HepG2 (cell line): ENCODE measurements at places on chromosomes 12 and 14.

DNA sequence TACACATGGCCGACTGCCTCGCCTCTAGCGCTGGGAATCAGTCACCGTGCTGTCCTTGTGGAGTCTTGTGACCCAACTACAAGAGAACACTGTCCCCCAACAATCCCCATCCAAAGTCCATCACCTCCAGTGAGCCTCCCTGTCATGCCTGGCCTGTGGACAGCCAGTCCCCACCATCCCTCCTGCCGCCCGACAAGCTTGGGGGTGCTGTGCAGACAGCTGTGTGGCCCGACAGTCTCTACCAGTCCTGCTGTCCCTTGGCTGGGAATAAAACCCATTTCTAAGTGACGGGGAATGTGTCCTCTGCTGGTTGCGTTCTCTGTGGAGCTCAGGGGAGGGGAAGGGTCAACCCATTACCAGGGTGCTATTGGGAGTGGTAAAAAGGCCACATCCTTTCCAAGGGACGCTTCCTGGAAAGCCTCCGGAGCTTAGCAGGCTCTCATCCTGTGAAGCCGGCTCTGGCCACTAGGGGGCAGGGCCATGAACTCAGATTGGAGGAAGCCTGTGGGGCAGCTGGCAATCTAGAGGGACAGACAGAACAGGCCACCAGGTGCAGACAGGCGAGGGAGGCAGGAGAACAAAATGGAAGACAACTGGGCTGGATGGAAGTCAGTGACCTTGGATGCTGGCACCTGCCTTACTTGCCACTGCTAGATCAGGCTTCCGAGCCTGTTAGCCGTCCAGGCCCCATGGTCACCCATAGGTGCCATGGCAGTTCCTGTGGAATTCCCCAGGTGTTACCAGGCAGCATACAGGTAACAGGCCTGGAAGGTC, 12.0 kb upstream of the BLTP3B start:
- DNase-seq: peak; percentile 69

DNA sequence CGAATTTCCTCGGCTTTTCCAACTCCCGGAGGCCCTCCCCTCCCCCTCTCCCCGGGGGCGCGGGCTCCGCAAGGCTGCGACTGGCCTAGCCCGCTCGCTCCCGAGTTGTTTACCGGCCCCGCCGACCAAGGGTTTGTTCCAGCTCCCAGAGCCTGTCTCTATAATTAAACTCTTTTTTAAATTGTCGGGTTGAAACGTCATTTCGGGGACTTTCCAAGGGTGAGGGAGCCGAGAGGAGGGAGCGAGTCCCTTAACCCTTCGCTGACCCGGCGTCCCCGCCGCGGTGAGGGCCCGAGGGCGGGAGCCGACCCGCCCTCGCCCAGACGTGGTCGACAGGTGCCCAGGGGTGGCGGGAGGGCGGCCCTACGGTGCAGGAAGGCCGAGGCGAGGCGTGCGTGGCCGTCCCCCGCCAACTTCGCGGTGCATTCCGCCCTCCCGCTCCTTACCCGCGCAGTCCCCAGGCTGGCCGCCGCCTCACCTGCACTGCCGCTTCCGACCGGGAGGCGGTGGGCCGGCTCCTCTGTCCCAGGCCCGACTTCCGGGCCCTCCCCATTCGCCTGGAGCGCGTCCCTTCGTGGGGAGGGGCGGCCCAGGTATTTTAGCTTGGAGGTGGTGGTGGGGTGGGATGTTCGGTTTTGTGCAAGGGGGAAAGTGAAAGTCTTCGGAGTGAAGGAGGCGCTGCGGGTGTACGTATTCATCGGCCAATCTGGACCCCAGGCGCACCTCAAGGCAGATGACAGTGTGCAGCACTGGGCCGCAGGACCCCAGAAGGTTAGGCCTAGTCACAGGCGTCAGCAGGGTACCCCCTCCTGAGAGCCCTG, 2.9 kb upstream of the ZFP36L1 start:
- peak; percentile 70 for DNase-seq

- DNase-seq: no peak
Observed at GRCh38 chr14:53786045-53786444, 170.6 kb downstream of the BMP4 start.

GRCh38 chr12:13124656-13125505, 21.4 kb upstream of the GSG1 start:
- no peak for DNase-seq

GRCh38 chr14:104598039-104598909, 6.3 kb downstream of the TMEM179 start:
- DNase-seq: no peak

DNA sequence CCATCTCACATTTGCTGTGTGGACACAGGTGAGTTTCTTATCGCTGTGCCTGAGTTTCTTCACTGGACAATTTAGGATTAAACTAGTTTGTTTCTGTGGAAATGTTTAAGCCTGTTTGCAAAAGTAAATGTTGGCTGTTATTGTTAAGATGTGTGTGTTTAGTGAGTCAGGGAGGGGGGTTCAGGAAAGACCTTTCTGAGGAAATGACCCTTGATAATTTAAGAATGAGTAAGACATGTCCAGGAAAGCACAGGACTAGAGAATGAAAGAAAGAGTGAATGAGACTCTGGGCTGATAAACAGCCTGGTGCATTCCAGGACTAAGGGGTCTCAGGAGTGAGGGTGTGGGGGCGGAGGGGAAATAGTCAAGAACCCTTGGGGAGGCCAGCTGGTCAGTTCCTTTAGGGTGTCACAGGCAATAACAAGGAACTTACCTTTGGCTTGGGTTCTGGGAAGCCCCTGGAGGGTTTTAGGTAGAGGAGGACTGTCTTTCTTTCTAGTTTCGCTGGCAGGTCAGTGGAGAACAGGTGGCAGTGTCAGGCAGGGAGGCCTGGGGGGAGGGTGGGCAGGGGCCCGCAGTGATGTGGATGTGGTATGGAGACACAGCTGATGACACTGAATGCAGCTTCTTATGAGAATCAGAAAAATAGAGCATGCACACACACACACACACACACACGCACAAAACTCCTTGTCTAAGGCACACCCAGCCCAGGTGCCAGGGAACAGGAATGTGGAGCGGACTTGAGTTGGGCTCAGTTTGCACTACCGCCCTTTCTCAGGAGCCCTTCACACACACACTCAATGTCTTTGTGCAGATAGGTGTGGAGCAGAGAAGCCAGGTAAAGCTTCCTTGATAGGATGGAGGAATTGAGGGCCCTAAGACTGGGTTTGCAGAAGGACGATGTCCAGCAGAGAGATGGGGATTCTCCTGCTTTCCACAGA, 1005.5 kb downstream of the VRK1 start:
- DNase-seq: no peak

DNA sequence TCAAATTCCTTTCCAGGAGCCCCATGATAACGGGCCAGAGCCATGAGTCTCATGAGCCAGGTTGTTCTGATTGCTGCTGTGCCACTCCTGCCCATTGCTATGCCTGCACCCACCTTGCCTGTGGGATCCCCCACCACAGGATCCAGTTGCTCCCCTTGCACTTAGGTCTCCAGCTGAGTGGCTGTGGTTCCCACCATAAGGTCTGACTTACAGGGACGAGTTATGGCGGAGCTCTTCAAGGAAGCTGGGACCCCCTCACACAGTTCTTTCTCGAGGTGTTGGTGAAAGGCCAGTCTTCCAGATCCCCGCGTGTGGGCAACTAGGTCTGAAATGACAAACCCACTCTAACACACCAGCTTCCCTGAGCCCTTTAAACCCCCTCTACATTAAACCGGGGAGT, 111.9 kb upstream of the C14orf180 start:
- DNase-seq: no peak

- DNase-seq: no peak
Observed at GRCh38 chr12:123267991-123268843, 3.4 kb downstream of the CDK2AP1 start.

- no peak for DNase-seq
Observed at GRCh38 chr12:49703647-49704137, 3.5 kb downstream of the FMNL3 start.

DNA sequence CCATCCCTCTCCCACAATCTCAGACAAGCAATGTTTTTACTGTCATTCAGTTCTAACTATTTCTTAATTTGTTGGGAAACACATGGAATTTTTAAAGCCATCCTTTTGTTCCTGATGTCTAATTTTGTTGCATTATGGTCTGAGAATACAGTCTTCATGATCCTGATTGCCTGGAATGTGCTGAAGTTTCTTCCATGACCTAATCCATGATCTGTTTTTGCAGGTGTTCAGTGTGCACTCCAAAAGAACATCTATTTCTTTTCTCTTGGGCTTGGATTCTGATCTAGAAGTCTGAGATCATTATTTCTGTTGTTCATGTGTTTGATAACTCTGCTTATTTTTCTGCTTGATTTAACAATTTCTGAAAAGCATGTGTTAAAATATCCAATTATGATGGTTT, 43.2 kb upstream of the PHC1 start:
- no peak for DNase-seq

DNA sequence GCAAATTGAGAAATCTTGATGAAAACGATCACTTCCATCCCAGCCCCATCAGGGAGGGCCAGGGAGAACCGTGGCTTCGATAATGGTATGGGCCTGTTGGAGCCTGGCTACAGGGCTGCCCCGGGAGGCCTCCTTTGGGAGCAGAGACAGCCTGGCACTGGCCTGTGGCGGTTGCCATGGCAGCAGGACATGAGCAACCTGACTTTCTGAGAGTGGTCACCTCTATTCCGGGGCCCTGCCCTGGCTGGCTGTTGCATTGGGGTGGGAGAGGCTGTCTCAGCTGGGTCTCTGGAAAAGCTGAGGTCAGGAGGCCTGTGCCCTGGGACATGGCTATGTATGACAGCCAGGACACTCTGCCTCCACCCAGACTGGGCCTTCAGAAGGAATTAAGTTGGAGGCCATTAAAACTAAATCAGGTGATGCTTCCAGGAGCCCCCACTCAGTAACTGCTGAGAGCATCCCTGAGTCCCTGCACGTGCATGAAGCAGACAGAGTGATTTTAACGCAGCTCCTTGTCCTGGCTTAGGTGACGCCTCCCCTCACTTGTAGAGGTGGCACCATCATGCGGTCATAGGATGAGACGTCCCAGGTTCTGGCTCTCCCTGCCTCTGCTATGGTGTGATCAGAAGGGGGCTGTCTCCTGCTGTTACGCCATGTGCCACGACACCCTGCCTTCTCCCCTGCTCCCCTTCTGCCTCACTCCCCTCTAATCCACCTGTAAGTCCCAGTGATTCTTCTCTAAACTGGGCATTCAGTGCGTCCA, 126.3 kb downstream of the SLC25A47 start:
- no peak for DNase-seq

GRCh38 chr12:116777245-116777644, 39.1 kb downstream of the RNFT2 start:
- no peak for DNase-seq

GRCh38 chr14:45868377-45868776, 615.4 kb upstream of the MIS18BP1 start:
- DNase-seq: no peak

DNA sequence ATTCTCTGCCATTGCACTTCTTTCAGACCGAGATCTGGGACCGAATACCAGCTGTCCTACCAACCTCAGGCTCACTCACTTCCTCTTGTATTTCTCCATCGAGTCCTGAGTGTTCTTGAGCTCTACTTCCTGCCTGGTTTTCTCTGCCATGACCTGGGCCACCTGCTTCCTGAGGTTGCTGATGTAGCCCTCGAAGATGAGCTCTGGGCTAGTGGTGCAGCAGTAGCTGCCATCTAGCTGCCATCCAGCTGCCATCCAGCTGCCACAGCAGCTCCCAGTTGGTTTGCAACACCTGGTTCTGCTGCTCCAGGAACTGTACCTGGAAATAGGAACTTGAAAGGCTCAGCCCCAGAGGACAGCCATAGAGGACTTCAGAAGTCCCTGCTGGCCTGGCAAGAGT, 15.0 kb upstream of the KRT73 start:
- DNase-seq: no peak

GRCh38 chr14:94936901-94937685, 167.2 kb upstream of the GSC start:
- DNase-seq: no peak

- DNase-seq: peak; percentile 94
Observed at GRCh38 chr14:20682435-20683124, 1.8 kb upstream of the RNASE4 start.

- no peak for DNase-seq
Observed at GRCh38 chr14:35565871-35566464, 32.0 kb downstream of the INSM2 start.

DNA sequence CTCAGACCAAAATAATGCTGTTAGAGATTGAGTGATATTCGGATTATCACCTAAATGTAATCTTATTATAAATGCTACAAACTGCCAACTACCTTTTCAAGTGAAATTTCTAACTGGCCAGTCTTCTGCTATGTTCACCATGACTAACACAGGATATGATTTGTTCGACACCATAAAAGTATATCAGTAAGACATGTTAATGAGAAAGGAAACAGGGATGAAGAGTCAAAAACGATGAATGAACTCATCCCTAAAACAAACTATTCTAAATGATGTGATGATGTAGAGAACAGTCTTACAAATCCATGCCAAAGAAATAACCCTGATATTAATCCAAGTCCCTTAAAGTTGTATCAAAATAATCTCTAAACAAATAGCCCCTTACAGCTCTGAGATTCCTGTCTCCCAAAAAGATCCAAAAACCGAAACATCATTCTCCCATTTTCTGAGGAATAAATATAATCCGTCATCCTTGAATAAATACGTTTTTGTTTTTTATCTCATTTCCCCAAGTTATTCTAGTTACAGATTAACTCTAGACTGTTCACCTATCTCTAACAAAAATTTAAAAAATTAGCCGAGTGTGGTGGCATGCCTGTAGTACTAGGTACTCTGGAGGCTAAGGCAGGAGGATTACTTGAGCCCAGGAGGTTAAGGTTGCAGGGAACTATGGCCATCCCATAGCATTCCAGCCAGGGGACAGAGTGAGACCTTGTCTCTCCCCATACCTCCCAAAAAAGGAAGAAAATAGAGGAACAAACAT, 9.1 kb downstream of the SCAF11 start:
- no peak for DNase-seq

DNA sequence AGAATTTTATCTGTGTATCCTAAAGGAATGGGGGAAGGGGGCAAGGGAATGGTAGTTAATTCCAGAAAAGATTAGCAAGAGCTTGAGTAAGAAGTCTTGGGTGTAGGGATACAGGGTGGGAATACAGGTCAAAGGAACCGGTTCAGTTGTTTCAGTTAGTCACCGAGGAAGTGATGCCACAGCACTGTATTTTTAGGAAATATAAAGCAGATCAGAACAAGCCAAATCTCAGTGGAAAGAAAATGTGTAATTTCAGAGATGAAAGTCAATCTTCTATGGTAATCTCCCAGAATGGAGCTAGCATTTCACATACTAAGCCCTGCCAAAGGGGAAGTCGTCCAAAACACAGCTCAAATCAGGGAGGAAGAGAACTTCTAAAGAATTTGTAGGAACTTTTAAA, 4.7 kb upstream of the TUBA1C start:
- DNase-seq: no peak

DNA sequence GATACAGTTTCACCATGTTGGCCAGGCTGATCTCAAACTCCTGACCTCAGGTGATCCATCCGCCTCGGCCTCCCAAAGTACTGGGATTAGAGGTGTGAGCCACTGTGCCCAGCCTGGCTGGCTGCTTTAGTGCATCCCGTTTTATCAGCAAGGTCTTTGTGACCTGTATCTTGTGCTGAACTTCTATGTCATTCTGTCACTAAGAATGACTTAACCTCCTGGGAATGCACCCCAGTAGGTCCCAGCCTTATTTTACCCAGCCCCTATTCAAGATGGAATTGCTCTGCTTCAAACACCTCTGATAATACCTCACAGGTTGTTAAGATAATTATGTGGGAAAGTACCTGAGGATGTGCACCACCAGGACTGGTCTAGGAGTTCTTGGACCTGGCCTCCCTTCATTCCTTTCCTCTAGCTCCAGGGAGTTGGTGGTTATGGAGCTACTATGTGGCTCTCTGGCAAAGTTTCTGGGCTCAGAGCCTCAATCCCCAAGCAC, 26.1 kb upstream of the JPH4 start:
- no peak for DNase-seq
